Tracheal epithelial cell (primary cell): ENCODE measurements at places on chromosomes 6 and 20. TPM values are rescaled to one million over a fixed set of nuclear protein-coding genes. Genes with fewer than 3 reads are reported as not detected.

The OLIG3 gene
- total RNA-seq: not detected in 2 replicates

The SFTA2 gene
- total RNA-seq: 2.7 TPM in 1 of 2 replicates, not detected in the other

The FILIP1 gene
- under 0.01 TPM in 2 replicates for total RNA-seq

The ZNF292 gene
- total RNA-seq: 27.9 and 28.9 TPM in 2 replicates

The CALHM4 gene
- not detected in 2 replicates for total RNA-seq

The PKHD1 gene
- under 0.01 and 2.4 TPM in 2 replicates for total RNA-seq

The ANKRD60 gene
- not detected in 2 replicates for total RNA-seq

The DYNLT1 gene
- total RNA-seq: 40.5 and 77.4 TPM in 2 replicates

The ACSS2 gene
- total RNA-seq: 61.4 and 80.7 TPM in 2 replicates

The LGSN gene
- total RNA-seq: 0.21 TPM in 1 of 2 replicates, not detected in the other

The CTCFL gene
- not detected in 2 replicates for total RNA-seq

The GGTLC1 gene
- not detected in 2 replicates for total RNA-seq

The VWA7 gene
- total RNA-seq: 0.43 and 0.48 TPM in 2 replicates

The BPIFB6 gene
- total RNA-seq: not detected in 2 replicates

The DDX43 gene
- 0.43 and 0.48 TPM in 2 replicates for total RNA-seq

The FANCE gene
- 34.2 and 77.2 TPM in 2 replicates for total RNA-seq

The SLC35D3 gene
- total RNA-seq: under 0.01 TPM in 1 of 2 replicates, not detected in the other

The TTK gene
- total RNA-seq: 0.64 and 2.9 TPM in 2 replicates

The NINL gene
- 5.1 and 5.3 TPM in 2 replicates for total RNA-seq

The SCRT2 gene
- total RNA-seq: not detected in 2 replicates

The DLK2 gene
- total RNA-seq: 3.1 and 5.3 TPM in 2 replicates

The TTPAL gene
- total RNA-seq: 14.1 and 20.2 TPM in 2 replicates

The SYNJ2 gene
- total RNA-seq: 9.4 and 13.3 TPM in 2 replicates

The CCR6 gene
- total RNA-seq: not detected in 2 replicates

The BMP2 gene
- 12.6 and 25.5 TPM in 2 replicates for total RNA-seq

The WFDC5 gene
- total RNA-seq: 2.4 TPM in 1 of 2 replicates, not detected in the other

The GTSF1L gene
- not detected in 2 replicates for total RNA-seq

The SLC17A2 gene
- total RNA-seq: not detected in 2 replicates

The CST5 gene
- not detected in 2 replicates for total RNA-seq

The RFX6 gene
- not detected in 2 replicates for total RNA-seq

The SMIM13 gene
- 14.5 and 15.1 TPM in 2 replicates for total RNA-seq

The LINC00237 gene
- total RNA-seq: not detected in 2 replicates

The TRAPPC3L gene
- not detected in 2 replicates for total RNA-seq

The MLN gene
- not detected in 2 replicates for total RNA-seq

The LRFN2 gene
- total RNA-seq: not detected in 2 replicates

The SLC26A8 gene
- total RNA-seq: not detected in 2 replicates
